Progenitor cell of endocrine pancreas (in vitro differentiated cells): ENCODE measurements at places on chromosomes 12 and 14.

- no peak for DNase-seq
Observed at GRCh38 chr14:89419973-89420482, 3.0 kb upstream of the FOXN3 start.

GRCh38 chr12:57401165-57401564, 29.7 kb downstream of the R3HDM2 start:
- DNase-seq, result no peak

- no peak for DNase-seq
Observed at GRCh38 chr12:93657071-93657470, 20.1 kb upstream of the CRADD start.

- no peak for DNase-seq
Observed at GRCh38 chr12:114241973-114242434, 163.9 kb downstream of the TBX5 start.

DNA sequence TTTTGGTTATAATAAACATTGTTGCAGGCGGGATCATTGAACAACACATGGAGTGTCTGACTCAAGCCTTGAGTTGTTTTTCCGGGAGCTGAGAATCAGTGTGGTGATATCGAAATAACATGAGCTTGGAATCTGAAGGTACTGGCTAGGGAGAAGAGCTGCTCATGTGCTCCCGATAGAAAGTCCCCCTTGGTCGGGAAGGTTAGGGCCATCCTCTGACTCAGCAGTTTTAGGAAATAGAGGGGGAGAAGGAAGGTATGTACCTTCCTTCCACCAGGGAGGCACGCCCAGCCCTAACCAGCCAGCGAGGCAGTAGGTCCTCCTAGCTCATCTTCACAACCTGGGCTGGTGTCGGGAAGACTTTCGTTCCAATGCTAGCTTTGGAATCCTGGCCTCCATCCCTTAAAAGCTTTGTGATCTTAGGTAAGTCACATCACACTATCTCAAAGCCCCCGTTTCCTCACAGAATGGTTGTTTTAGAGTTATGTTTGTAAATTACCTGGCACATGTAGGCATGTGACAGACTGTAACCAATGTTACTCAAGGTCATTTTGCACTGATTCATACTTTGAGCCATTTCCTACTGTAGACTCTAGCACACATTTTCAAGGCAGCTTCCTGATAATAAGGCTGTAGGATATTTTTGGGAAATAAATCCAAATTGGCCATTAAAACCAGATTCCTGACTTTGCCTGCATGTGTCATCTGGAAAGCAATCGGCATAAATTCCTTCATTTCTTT, 1.9 kb upstream of the RAB35 start:
- DNase-seq, result no peak

GRCh38 chr12:132219323-132219722, 75.1 kb downstream of the NOC4L start:
- no peak for DNase-seq

GRCh38 chr12:57525615-57526383, 3.2 kb downstream of the MBD6 start:
- no peak for DNase-seq

DNA sequence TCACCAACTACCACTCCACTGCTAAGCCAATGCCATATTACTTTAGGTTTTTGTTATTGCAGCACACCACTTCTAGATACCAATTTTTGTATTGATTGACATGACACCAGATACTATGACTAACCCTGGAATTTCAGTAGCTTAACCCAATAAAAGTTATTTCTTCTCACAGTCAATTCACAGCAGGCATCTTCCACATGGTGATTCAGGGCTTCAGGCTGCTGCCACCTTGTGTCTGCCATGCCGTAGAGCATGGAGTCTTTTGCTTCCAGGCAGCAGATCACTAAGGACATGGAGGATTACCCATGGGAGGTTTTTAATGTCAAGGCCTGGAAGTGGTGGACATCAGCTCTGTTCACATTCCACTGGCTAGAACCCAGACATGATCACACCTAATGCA, 56.4 kb upstream of the LTA4H start:
- no peak for DNase-seq

- no peak for DNase-seq
Observed at GRCh38 chr14:96735526-96735925, 61.7 kb upstream of the VRK1 start.

DNA sequence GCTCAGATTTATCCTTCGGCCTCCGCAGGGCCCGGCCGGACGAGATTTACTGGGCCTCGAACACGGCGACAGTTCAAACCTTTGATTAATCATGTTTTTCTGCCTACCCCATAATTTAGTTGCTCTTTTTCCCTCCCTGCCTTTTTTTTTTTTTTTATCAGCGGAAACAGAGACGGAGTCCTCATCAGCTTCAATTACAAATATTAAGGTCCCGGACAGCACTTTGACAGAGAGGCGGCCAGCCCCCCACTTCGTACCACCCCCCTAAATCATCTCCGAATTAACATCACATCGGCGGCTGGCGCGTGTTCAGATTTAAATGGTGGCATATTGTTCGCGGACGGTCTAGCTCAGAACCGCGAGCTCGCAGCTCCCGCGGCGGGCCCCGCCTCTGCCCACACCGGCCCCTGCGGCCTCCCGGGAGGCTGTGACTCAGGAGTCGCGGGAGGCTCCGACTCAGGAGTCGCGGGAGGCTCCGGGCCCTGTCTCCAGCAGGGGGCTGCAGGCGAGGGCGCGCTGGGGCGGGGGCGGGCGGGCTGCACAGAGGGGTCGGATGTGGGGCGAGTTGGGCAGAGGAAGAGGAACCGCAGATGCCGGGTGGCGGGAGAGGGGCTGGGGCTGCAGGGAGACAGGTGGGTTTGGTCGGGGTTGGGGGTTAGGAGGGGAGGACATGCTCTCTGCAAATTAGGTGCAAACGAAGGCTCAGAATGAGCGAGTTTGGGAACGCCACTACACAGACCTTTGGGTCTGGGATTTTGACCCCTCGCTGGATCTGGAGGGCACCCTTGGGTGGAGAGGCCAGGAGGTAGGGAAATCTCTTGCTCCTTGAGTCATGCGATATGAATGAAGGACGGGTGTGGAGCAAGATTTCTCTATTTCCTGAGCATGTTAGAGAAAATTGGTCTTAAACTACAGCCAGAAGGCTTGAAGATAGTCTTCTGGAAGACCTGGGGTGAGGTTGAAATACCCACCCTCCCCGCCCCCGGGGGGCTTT, 19.6 kb upstream of the ATP5MC2 start:
- DNase-seq, result peak; percentile 31

GRCh38 chr12:89507015-89507824, 17.4 kb downstream of the GALNT4 start:
- no peak for DNase-seq

DNA sequence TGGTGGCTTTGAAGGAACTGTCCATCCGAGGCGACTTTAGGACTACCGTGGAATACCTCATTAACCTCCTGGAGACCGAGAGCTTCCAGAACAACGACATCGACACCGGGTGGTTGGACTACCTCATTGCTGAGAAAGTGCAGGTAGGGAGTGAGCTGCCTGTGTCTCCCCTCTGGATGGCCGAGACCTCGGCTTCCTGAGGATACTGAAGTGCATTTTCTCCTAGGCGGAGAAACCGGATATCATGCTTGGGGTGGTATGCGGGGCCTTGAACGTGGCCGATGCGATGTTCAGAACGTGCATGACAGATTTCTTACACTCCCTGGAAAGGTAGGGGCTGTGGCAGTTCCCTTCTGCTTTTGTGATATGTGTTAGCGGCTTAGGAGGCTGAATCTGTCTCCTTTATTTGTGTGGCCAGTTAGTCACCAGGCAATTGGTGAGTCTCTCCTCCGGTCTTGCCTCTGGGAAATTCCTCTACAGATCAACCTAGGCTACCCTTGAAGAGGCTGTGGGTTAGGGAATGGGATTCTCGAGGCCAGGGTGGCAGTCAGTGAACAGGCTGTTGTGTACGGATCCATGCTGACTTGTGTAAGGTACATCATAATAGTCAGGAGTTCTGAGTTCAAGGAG, 75.3 kb downstream of the ACACB start:
- DNase-seq, result no peak

- DNase-seq, result no peak
Observed at GRCh38 chr14:81281332-81281731, 60.6 kb upstream of the GTF2A1 start.

DNA sequence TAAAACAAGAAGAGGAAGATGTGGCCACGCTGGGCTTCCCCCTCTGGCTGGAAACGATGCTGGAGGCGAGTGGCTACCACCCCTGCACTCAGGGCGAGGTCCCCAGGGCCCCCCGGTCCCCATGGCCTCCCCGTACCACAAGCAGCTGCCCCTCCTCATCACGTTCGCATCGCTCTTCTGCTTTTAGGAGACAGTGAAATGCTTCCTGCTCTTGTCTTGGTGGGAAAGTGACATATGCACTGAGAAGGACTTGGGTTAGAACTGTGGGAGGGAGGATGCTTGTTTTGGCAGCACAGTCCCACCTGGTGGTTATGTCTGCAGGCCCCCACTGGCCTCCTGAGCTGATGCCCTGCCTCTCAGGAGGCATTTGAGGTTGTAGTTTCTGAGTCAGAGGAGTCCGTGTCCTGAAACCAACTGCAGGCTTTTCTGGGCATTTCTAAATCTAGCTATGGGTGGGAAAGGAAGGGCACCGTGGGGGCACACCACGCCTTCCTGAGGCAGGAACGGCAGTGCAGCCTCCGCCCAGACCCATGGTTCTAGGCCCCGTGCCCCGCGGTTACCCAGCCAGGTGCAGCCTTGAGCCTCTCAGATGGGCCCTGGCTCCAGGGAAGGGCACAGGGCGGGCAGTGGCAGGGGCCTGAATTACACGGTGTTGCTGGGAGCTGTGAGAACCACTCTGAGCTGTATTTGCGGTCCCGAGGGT, 139.3 kb downstream of the ADGRD1 start:
- no peak for DNase-seq

DNA sequence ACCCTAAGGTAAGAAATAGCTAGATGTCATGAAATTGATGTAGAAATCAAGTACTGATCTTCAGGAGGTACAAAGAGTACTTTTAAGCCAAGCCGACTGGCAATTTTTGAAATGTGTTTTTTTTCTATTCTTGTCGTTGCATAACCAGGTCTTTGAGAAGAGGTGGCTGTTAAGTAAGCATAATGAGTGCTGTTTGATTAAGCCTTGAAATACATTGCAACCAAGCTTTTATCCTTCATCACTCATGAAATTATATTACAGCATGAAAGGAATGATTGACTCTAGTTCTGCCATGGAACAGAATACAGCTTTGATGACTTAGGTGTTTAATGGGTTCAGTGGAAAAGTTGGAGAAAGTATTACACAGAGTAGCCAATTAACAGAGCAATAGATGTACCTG, 1720.2 kb upstream of the SEL1L start:
- no peak for DNase-seq

DNA sequence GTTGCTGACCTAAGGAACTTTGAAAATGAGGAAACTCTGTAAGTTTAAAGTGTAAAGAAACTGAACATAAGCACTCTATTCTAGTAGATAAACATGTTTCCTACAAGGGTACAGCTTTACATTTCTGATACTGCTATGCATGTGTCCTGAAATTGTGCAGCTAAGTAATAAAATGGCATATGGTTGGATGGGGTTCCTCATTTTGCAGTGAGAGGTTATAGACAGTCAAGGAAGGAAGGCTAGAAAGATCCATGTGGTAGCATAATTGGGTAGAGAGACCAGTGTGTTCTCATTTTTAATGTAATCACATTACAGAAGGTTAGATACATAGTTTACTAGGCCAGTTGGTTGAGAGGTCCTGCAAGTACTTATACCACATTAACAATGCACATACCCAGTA, 477.0 kb downstream of the TMEM121 start:
- DNase-seq, result no peak

- DNase-seq, result no peak
Observed at GRCh38 chr12:118402251-118402650, 25.9 kb downstream of the SUDS3 start.

DNA sequence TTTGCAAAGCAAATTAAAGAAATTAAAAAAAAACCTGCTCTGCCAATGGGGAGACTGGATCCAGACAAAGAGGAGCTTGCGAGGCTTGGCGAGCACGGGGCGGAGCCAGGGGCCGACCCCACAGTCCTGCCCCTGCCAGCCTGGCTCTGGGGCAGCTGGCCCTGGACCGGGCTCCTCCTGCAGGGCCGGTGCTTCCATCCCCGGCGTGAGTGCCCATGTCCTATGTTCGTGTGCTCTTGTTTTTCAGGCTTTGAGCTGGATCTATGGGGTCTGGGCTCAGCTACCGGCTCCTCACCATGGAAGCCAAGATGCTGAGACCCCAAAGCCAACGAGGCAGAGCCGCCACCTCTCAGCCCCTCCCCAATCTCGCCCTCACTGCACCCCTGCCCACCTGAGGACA, 176.8 kb downstream of the KIF26A start:
- no peak for DNase-seq

- no peak for DNase-seq
Observed at GRCh38 chr12:124115976-124116690, 143.1 kb downstream of the ZNF664 start.

GRCh38 chr12:116116650-116117424, 160.7 kb downstream of the MED13L start:
- no peak for DNase-seq

GRCh38 chr14:74350211-74350927, 2.1 kb downstream of the VRTN start:
- DNase-seq, result no peak

DNA sequence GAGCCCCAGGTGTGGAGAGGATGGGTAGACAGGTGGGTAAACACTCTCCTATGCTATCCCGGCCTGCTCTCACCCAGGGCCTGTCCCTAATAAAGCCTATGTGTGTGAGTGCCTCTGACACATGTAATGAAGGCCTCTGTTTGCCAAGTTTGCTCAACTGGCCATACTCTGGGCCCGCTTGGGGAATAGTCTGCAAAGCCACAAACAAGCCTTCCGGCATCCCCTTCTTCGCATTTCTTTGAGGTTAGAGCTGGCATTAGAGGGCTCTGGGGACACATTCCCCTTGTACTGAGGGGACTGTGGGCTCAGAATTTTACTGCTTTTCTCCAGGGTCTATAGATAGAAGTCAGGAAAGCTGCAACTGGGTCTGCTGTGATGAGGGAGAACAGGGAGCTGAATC, 240.5 kb downstream of the C12orf75 start:
- no peak for DNase-seq

GRCh38 chr12:54612225-54612750, 22.4 kb downstream of the LACRT start:
- no peak for DNase-seq

GRCh38 chr12:39176356-39176755, 266.6 kb downstream of the KIF21A start:
- no peak for DNase-seq

- no peak for DNase-seq
Observed at GRCh38 chr12:91687052-91688017, 458.3 kb downstream of the BTG1 start.

DNA sequence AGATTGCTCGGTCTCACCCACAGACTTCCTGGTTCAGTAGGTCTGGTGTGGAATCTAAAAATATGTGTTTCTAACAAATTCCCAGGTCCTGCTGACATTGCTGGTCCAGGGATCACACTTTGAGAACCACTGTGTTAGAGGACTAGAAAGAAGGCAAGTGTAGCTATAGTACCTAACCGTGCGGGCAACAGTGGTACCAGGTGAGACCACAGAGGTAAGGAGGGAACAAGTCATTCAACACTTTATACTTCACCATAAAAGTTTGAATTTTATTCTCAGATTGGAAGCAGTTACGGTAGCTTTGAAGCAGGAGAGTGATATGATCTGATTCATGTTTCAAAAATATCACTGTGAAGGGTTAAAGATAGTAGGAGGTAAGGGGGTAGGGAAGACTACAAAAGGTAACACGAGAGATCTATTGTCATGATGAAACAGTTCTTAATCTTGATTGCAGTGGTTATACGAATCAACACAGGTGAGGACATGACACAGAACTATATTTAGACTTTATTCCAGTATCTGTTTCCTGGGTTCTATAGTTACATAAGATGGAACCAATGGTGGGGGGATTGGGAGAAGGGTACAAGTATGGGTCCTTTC, 73.5 kb downstream of the CDK17 start:
- DNase-seq, result no peak
